ENCODE measurements at places on chromosomes 5 and 9.

DNA sequence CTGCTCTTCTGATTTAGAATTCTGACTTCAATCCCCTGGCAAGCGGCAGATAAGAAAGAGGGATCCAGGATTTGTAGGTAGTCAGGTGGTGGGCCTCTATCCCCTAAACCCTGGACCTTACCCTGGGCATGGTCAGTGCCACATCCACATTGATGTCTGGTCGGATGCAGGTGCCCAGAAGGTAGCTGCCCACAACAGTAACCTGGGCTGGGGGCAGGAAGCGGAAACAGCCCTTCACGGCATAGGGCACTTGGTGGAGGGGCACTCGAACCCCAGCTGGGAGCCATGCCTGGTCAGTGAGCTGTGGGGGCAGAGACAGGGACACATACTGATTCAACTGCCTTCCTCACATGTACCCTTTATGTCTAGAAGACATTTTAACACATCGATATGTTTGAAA lies 3.8 kb downstream of the NOL6 start:
- no peak for DNase-seq

GRCh38 chr5:14728459-14728938 lies 64.0 kb downstream of the OTULIN start:
- DNase-seq = no peak

DNA sequence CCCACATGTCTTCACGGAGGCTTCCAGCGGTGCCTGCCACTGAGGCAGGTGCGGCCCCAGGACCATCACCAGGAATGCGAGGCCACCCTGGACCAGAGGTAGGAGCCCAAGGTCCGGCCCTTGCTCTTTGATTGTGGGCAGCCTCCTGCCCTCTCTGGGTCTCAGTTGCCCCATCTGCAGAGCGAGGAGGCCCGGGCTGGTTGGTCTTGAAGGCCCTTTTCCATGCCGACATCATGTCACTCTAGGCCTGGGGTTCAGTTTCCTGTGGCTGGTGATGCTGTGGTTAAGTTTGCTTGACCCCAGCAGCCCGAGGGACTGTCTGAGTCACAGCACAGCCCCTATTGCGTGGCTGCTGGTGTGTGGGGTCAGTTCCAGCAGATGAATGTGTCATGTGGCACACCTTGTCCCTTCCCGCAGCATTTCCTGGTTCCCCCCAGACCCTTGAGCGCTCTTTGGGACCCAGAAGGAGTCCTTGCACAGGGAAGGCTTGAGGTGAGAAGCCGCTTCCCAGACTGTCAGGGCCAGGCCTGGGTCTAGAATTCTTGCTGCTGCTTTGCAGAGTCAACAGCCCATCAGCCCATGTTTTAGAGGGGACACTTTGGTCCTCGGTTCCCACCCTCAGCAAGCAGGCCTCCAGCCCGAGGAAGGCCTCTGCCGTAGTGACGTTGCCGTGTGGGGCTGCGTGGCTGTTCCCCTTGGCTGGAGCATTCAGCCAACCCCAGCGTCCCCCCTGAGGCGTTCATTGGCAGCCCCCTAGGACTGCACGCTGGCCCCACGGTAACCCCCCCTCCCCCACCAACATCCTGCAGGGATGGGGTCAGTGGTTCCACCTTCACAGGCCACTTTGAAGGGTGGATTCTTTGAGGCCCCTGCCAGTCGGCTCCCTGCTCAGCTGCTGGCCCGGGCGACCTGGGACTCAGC lies 31.0 kb upstream of the HMCN2 start:
- DNase-seq = no peak

GRCh38 chr5:5678909-5679308 lies 256.4 kb downstream of the ICE1 start:
- no peak for DNase-seq

GRCh38 chr9:77291714-77292113 lies 114.4 kb downstream of the VPS13A start:
- DNase-seq = no peak

DNA sequence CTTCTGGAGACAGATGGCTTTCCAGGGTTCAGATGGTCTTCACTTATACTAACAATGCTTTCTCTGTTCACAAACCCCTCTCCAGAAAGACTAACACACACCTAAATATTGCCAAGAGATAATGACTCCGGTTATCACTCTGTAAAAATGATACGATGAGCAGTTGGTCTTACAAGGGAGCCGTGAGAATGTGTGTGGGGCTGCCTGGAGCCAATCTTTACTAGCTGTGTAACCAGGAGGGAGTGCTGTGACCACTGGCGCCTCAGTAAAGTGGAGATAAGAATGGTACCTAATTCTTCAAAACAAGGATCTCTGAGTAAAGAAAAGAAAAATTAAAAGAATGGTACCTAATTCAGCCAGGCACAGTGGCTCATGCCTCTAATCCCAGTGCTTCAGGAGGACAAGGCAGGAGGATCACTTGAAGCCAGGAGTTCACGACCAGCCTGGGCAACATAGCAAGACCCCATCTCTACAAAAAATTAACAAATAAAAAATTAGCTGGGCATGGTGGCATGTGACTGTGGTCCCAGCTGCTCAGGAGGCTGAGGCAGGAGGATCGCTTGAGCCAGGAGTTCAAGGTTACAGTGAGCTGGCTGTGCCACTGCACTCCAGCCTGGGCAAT lies 39.9 kb upstream of the IL17B start:
- DNase-seq = no peak

GRCh38 chr5:91175708-91176107 lies 207.4 kb downstream of the ARRDC3 start:
- no peak for DNase-seq

DNA sequence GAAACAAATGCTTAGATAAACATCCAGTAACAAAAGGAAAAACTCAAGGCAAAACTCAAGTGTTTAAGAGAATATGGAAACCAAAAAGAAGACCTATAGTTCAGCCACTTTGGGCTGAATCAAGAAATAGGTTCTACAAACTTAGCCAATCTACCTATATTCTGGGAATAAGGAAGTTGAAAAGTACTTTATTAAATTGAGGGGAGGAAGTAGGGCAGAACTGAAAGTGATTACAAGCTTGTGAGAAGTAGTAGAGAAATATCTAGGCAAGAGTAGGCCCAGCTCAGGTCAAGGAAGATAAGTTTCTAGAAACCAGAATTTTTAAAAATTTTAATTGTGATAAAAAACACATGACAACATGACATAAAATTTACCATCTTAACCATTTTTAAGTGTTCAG lies 384.8 kb upstream of the PCSK5 start:
- no peak for DNase-seq

Measured in CD4-positive, alpha-beta T cell treated with Interleukin-21 for 1 hour (primary cell).